ENCODE measurements at places on chromosomes 4 and X.

- DNase-seq = no peak
Measured at GRCh38 chrX:2521927-2522386, 21.2 kb upstream of the DHRSX start.

GRCh38 chrX:129115104-129115503, 408.2 kb downstream of the SMARCA1 start:
- DNase-seq = peak; percentile 55

- peak; percentile 7 for DNase-seq
Measured at GRCh38 chr4:83905952-83906351, 370.0 kb downstream of the GPAT3 start.

DNA sequence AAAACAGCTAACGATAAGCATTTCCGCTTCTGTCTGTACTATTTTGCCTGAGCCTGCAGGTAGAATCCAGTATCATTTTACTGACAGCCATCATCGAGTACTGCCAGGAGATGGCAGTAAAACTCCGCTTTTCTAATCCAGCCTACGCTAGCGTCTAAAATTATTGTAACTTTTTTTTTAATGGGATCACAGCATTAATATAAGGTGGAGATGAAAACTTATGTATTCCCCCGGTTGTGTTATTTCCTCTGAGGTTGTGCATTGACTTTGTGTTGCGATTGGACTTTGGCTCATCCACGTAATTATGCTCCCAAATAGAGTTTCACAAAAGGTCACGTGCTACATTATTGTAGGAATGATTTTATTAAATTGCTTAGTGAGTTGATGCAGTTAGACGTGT, 248.1 kb downstream of the C4orf33 start:
- peak; percentile 22 for DNase-seq

- DNase-seq = no peak
Measured at GRCh38 chrX:50718776-50719175, 95.2 kb downstream of the SHROOM4 start.

DNA sequence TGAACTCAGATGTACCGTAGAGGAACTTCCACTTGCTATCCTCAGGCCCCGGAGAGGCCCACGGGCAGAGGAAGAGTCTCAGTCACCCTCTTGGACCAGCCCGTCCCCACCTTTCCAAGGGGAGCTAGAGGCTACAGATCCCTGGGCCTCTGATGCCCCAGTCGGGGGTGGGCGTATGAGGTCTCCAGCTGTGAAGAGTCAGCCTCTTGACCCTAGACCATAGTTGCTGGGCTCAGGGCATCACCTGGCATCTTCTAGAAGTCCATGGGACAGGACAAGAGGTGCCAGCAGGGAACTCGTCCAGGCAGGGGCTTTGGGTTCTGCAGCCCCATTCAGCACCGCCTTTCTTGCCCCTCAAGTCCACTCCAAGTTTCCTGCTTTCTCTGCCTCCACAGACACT, 11.6 kb downstream of the SASH3 start:
- DNase-seq = no peak

- DNase-seq = no peak
Measured at GRCh38 chr4:55637272-55637820, 1.2 kb upstream of the NMU start.

Measured in activated CD4-positive, alpha-beta T cell treated with anti-CD3 and anti-CD28 coated beads, Interleukin-10, Interleukin-2, amounts not matched to agents 100 ng/mL and 50 ng/mL, durations not matched to agents 16 hours and 8 hours (primary cell).